ENCODE measurements at places on chromosomes 16 and 17.

GRCh38 chr16:68073902-68074760, 11.0 kb upstream of the NFATC3 start:
- no peak for ATAC-seq

GRCh38 chr16:11118479-11118878, 137.5 kb downstream of the SOCS1 start:
- no peak for ATAC-seq

- ATAC-seq, result no peak
These were observed at the start of gene CENPX for GRCh38 chr17:82022310-82022980. CENPX (minus strand) TSS chr17:82022878; CDS start chr17:82022861, 17 bp downstream.

DNA sequence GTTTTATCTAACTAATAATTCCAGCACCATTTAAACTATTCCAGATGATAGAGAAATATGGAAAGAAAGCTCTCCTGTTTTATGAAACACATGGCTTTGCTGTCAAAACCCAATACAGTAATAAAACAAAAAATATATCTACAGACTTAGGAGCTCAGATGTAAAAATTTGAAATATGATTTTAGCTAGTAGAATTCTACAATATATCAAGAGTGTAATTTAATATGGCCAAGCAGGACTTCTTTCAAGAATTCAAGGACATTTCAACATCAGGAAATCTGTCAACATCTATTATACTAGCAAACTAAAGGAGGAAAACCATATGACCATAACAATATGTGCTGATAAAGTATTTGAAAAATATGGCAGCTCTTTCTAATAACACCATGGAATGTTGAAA, 57.5 kb downstream of the CCDC182 start:
- ATAC-seq, result no peak

- no peak for ATAC-seq
These were observed 17.8 kb downstream of the SCPEP1 start for GRCh38 chr17:56995766-56996165.

DNA sequence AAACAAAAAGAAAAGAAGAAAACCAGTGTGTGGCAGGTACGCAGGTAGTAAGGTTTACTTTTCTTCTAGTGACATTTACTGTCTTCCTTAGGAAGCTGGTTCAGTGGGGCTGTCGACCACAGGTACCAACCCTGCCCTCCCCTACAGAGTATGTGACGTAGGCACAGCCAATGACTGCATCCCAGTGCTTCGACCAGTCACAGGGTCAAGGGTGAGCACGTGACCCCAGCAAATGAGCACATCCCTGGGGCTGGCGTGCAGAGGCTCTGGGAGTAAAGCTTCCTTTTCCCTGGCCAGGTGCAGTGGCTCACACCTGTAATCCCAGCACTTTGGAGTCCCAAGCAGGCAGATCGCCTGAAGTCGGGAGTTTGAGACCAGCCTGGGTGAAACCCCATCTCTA, 38.9 kb upstream of the PLCG2 start:
- ATAC-seq, result no peak

DNA sequence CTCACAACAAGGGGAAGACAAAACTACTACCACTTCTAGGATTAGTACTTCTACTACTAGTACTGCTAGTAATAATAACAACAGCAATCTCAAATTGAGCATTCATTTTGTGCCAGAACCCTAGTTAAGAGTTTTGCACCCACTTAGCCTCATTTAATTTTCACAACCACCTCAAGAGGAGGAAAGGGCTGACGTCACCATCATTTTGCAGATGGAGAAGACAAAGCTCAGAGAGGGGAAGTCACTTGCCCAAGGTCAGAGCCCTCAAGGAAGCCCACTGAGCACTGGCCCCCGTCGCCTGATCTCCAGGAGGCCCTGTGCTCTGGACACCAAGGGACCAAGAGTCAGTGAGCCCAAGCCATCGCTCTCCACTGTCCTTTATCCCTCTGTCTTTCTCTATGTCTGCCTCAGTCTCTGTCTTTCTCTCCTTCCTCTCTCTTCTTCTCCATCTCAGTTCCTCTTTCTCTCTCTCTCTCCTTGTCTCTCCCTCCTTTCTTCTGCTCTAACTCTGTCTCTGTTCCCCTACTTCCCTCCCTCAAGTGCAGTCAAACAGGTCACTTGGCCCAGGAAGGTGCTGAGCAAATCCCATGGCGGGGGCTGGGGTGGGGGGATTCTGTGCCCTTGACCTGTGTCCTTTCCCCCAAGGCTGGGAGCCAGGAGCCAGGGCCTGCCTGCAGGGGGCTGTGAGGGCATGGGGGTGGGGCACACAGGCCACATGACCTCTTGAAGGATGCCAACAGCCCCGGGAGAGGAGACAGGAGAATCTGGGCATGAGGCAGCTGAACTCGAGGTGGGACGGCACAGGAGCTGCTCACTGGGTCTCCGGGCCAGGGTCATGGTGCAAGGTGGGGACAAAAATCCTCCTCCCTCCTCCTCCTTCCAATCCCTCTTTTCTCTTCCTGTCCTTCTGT, 11.2 kb upstream of the NGFR start:
- no peak for ATAC-seq

DNA sequence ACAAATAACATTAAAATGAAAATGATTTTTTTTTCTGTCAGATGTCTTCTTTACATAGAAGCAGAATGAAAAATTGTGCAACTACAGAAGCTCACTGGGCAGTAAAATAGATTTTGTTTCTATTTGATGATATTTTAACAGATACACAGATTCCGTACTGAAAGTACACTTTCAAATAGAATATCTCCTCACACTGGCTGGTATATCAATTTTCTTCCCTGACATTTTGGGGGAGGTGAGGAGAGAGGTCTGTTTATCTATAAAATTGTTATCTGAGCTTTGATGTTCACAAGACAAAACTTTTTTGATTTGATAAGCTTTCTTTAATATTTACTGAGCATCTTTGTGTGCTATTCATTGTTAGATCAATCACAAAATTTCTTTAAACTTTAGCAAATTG, 124.3 kb upstream of the NACA2 start:
- ATAC-seq, result no peak

DNA sequence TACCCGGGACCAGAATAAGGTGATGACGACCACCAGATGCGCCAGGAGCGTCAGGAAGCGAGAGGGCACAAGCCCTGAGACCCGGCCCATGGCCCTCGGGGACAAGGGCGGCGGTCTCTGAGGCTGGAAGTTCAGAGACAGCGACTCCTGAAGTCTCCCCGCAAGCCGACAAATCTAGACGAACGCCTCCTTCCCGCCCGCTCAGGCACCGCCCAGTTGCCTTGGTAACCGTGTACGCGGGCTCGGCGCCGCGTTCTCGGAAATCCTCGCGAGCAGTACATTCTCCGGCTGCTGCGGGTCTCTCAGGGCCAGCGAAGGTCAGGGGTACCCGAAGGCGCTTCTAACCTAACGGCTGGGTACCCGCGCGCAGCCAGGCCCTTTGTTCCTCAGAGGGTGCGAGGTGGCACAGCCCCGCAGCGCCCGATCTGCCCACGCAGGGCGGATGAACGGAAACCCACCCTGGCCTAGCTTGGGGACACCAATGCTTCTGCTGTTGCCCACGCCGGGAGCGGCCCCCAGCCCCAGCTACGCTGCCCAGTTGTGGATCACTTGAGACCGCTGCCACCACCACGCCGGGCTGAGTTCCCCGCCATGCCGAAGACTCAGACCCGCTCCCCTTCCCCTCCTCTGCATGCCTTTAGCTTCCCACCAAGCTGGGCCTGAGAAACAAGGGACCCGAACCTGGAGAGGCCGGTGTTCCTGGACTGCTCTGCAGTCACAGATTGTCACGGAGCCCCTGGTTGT, at the start of gene TMEM107:
TMEM107 (minus strand) TSS at position 184 of the 744 bp plus-strand sequence; CDS start at position 90, 94 bp downstream.
- ATAC-seq, result peak; percentile 36

DNA sequence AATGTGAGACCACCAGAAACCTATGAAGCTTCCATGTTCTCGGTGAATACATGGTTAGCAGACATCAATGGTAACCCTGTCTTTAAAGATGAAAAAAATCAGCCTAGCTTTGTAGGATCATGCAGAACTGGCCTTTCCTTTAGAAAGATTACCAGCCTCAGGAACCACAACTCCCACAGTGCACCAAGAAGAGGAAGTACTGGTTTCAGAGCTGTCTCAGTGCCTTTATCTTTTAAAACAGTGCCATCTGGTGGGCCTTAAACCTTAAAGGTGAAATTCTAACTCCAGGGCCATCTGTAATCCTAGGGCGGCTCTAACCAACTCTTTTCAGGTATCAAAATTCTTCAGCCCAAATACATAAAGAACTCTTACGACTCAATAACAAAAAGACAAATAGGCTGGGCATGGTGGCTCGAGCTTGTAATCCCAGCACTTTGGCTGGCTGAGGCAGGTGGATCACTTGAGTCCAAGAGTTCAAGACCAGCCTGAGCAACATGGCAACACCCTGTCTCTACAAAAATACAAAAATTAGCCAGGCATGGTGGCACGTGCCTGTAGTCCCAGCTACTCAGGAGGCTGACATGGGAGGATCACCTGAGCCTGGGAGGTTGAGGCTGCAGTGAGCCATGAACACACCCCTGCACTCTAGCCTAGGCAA, 5.4 kb downstream of the ATPAF2 start:
- peak; percentile 64 for ATAC-seq

DNA sequence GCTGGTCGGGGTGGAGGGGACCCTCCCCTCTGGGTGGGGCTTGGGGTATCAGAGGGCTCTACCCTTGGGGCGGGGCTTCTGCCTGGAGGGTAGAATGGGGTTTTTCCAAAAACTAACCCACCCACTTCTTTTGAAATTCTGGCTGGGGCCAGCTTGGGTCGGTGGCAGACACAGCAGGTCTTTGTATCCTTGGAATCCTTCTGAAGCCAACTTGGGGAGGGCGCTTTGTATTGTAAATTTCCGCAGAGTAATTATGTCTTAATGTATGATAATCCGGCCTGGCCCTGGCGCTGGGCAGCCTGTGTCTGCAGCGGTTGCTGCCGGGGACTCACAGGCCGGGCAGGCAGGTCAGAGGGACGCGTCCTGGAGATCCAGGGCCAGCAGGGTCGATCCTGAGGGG, 33.9 kb upstream of the GSE1 start:
- no peak for ATAC-seq

DNA sequence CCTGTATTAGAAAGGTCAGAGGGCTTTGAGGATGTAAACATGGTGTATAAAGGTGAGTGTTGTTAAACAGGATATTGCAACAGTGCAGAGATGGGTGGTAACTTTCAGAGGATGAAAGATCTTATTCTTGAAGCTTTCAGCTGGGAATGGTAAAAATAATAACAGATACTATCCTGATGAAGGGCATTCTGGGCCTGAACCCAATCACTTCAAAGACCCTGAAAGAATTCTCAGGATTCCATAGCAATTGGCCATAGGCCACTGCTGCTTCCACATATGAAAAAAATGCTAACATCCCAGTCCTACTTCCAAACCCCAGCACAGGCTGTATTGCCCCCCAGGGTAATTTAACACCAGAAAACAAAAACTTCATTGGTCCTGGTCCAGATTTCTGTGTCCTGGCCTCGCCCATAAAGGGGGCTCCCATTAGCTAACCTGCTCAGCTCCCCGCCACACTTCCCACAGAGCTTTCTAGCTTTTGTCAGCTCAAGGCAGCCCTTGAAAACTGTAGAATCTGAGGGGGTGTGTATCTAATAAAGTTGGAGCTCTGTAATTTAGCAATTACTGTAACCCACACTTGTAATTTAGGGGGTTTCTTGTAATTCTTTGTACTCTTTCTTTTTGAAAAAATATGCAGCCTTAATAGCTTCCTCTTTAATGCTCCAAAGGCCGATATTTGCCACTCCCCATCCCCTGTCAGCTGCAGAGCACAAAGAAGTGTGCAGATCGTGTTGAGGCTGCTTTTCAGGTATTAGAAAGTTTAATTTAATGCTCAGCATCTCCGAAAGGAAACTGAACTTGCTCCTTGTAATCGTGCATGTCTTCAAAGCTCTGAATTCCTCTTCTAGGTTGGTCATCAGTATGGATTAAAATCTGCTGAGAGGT, 371.5 kb downstream of the SEC14L1 start:
- no peak for ATAC-seq

- no peak for ATAC-seq
These were observed 1.5 kb downstream of the SP2 start for GRCh38 chr17:47897561-47897960.

- no peak for ATAC-seq
These were observed 145.8 kb downstream of the IRX3 start for GRCh38 chr16:54140788-54141136.

GRCh38 chr17:44279666-44280391, 11.9 kb upstream of the SLC4A1 start:
- peak; percentile 46 for ATAC-seq

DNA sequence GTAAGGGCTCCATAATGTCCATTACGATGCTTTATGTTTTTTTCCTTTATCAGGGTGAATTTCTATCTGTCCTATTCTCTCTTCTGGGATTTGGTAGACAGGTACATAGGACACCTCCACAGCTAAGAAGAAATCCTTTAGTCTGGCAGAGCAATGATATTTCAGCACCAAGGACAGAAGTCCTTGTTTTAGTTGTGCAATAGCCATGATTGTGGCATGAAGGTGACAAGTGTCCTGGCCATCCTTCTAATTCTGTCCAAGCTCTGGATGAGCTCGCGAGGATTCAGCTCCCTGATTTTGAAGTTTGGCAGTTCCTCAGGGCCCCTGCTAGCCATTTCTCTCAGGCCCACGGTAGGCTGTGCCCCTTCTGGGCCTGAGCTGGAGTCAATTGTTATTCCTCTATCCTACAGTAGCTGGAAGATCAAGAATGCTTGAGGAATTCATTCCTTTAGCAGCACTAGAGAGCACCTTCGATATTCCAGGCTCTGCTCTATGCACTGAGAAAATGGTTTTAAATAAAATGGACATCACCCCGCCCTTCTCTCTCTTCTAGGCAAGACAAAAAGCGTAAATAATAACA, 320.8 kb downstream of the XYLT1 start:
- ATAC-seq, result no peak

GRCh38 chr16:9042964-9043680, 48.3 kb upstream of the HAPSTR1 start:
- ATAC-seq, result no peak

DNA sequence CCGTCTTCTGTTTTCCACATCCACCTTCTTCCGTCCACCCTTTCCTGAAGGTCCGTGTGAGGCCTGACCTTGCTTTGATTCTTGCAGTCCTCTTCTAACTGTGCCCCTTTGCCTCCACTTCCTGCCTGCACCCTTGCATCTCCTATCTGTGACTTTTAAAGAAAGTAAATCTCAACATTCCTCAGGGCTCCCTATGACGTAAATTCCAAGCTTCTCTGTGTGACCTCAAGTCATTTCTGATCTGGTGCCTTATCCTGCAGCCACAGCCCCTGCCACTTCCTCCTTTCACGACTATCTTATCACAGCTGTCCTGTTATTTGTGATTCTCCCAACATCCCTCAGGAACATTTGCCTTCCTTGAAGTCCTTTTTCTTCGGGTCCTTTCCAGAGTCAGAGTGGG, 520.5 kb downstream of the CDH13 start:
- no peak for ATAC-seq

- no peak for ATAC-seq
These were observed 133.0 kb upstream of the GSE1 start for GRCh38 chr16:85479972-85480726.

- ATAC-seq, result no peak
These were observed 11.6 kb downstream of the CLTC start for GRCh38 chr17:59631276-59631675.

DNA sequence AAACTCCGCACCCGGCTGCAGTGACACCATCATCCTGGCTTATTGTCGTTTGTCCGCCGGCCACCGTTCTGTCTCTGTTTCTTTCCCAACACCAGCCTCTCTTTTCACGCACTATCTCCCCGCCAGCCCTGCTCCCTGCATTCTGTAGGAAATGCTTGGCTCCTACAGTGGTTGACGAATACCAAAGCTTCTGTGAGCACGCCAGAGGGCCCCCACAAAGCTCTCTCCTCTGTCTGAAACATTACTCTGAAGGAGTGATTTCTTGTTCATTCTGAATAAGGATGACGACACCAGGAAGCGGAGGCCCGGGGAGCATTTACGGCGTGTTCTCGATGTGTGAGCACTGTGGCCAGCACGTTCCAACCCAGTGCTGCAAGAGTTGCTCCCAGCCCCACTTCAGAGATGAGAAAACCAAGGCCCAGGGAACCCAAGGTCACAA, 58.8 kb downstream of the ADCY9 start:
- no peak for ATAC-seq
